NCI-H524 (cell line): ENCODE measurements at places on chromosomes 2 and 18.

DNA sequence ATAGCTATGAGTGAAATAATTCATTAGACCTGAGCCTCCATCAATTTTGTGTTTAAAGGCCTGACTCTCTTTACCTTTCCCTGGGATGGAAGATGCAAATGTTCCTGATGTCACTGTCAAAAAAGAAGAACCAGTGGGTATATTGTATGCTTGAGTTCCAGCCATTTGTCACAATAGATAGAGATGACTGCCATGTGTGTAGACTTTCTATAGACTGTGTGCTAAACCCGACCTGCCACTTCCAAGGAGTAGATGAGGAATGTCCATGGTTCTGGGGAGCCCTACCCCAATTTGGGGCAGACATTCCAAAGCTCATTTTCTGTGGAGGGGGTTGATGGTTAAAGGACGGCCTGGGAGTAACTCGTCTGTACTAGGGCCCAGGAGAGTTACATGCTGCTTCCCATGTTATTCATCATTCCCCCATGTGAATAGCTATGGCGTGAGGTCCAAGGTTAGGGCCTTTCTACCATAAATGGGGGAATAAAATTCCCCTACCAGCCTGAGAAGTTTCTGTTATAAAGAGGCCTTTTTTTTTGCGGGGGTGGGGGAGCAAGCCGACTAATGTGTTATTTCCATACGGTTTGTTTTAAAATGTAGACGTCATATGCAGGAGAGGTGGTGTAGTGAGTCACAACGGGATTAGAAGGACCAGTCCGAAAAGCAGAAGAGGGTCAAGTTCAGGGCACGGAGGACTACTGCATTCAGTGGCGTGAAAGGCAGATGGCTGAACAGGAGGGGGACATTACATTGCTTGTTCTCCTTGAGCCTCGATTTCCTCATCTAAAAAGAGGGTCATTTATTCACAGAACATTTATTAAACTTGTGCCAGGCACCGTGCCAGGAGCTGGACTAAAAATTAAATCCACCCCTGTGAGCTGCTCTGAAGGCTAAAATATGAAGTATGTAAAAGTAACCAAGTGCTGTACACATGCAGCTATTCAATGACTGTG, 24.0 kb downstream of the IL1B start:
- DNase-seq, result no peak

GRCh38 chr2:101951296-101951695, 40.5 kb upstream of the IL1R2 start:
- no peak for DNase-seq

DNA sequence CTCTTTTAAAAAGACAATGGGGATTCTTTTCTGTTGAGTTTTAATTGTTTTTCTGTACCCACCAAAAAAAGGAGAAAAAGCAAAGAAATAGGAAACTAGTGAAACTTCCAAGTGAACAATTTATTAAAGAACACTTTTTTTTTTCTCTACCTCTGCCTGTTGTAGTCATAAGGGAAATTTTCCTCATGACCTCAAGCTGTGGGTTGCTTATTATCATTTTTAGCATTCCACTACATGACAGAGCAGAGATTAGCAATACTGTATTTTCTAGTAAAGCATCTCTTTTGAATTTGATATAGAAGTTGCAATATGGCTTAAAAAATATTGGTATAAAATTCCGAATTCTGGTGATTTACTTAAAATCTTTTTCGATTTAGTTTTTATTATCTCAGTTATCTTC, 87.9 kb upstream of the LRRTM1 start:
- no peak for DNase-seq

DNA sequence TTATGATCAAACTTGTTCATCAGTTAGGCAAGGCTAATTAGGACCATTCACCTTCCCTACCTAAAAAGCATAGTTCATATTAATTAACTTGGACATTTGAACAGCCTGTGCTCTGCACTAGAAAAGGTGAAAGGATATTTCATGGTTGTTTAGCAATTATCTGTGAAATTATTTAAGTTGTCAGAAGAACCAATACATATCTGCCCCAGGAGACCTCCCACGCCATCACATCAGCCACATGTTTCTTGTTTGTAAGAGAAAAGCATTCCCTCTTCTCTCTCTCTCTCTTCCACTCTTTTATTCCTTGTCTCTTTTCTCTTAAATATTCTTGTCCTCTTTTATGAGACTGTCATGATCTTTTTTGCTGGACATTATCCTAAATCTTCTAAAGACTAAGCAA, 282.0 kb upstream of the RND3 start:
- DNase-seq, result no peak

DNA sequence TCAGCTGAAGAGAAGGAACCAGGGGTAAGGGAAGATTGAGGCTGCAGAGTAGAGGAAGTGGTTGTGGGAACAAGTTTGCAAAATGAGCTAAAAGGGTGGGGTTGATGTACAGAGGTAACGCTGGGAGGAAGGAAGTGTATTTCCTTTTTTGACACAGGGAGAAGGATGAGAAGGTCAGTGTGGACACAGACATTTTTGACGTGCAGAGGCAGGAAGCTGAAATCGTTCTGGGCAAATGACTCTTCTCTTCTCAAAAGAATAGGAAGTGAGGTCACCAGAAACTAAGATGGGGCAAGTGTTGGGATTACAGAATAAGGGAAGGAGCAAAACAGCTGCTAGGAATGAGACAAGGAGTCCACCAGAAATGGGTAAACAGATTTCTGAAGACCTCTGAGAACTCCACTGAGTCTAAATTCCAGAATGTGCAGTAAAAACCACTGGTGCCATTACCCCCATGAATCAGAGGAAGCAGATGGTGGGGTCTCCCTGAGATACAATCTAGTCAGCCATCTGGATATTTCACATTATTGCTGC, 20.0 kb upstream of the RNF149 start:
- peak; percentile 49 for DNase-seq

DNA sequence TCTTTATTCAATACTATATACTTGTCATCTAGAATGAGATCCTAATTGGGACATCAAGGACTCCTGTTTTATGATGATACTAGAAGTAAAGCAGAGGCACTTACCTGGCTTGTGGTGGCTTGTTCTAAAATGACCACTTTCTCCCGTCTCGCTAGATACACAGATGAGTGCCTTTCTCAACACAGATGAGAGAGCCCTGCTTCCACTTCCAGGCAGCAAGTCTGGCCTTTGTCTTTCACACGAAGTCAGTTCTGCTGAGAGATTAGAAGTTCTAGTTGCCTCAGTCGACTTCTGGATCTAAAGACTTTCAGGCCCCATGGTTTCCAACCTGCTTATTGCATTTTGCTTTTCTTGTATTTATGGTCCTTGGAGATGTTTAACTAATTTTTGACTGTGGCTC, 70.3 kb downstream of the PPP1R1C start:
- DNase-seq, result no peak

DNA sequence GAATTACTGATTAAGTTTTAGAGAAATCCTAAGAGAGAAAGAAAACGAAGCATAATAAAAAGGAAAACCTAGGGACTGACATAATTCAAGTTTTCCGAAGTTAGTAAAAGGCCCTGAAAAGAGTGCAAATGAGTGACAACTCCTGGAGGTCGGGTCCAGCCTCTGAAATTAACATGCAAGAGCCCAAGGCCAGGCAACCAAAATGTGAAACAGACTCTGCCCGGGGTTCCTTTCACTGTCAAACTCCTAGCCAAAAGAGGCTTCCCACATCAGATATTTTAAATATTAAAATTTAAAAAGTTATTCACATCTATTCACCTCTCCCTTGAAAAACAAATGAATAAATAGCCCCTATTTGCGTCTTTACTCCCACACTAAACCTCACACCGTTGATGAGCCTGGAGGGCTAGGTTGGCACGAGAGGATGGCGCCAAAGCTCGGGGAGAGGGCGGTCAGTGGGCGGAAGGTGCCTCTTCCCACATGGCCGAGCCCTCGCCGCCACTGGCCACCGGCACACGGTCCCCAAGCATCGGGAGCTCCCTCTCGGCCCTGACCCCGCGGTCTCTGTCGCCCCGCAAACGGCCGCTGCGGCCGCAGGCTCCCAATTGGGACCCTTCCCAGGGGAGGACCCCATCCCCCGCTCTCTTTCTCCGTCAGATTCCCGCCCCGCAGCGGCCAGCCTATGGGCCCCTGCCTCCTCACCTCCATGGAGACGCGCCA, 630 bp downstream of the PPM1G start:
- peak; percentile 42 for DNase-seq
